WTC11 (cell line): ENCODE measurements at places on chromosomes 1 and 21. TPM values are rescaled to one million over a fixed set of nuclear protein-coding genes. Genes with fewer than 3 reads are reported as not detected.

GRCh38 chr1:51284487-51284954, 45.8 kb downstream of the TTC39A start:
- H3K27ac ChIP-seq, result no peak overlapping the region
- no peak for DNase-seq

DNA sequence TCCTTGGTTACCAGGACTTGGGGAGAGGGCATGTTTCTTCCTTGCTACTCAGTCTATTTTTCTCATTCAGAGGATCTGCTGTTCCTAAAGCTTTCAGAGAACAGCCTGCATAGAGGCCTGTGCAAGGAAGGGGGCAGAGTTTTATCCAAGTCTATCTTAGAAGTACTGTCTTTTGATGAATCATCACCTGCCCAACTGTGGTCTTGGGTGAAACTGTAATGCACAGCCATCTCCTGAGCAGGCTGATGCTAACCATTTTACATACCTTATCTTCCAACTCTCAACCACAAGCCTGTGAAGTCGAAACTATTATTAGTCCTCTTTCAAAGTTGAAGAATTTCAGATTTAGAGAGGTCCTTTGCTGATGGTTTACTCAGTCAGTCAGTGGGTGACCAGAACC, 368.0 kb downstream of the HHAT start:
- no peak for DNase-seq
- no peaks in the 10 kb centered on the region; the same call in 1 of the 2 replicates for H3K36me3 ChIP-seq
- no peaks in the 10 kb centered on the region for H3K4me1 ChIP-seq
- no peak overlapping the region for H3K4me3 ChIP-seq
- no peaks in the 10 kb centered on the region for H3K27me3 ChIP-seq
- H3K27ac ChIP-seq, result no peak overlapping the region

DNA sequence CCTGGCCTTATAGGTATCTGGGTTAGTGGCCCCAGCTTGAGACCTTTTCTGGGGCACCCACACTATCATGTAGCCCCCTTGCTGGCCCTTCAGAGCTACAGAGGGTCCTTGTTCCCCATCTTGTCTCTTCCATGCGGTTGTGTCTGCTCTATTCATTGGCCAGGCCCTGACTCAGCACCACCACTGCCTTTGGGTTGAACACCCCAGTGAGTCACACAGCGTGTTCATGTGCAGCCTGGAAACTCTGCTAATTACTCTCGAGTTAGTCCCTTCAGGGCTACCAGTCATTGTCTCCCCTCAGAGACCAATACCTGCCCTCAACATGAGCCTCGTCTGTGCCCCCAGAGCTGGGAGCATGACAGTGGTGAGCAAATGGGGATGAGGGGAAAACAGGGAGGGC, 28.2 kb upstream of the IKBKE start:
- H3K27me3 ChIP-seq, result no peaks in the 10 kb centered on the region
- no peaks in the 10 kb centered on the region for H3K4me1 ChIP-seq
- H3K27ac ChIP-seq, result no peak overlapping the region
- H3K36me3 ChIP-seq, result peaks cover 48% of the 10 kb centered on the region
- no peak for DNase-seq

DNA sequence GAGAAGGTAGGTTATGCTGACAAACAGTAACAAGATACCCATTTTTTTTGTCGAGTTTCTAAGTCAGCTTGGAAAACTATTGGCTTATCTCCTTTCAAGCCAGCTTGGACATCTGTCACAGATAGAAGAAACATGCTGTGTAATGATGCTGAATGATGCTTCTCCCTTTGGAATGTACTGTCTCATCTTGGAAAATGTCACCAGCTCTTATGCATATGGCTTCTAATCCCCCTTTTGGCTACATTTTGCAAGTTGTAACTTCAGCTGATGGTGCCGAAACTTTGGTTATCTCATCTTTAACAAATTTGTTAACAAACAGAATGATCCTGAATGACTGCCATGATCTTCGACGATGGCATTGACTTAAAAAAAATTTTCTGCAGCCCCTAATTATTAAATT, 68.8 kb upstream of the ST6GALNAC3 start:
- H3K4me1 ChIP-seq, result no peaks in the 10 kb centered on the region
- H3K4me3 ChIP-seq, result no peak overlapping the region
- no peak for DNase-seq
- no peaks in the 10 kb centered on the region for H3K36me3 ChIP-seq

DNA sequence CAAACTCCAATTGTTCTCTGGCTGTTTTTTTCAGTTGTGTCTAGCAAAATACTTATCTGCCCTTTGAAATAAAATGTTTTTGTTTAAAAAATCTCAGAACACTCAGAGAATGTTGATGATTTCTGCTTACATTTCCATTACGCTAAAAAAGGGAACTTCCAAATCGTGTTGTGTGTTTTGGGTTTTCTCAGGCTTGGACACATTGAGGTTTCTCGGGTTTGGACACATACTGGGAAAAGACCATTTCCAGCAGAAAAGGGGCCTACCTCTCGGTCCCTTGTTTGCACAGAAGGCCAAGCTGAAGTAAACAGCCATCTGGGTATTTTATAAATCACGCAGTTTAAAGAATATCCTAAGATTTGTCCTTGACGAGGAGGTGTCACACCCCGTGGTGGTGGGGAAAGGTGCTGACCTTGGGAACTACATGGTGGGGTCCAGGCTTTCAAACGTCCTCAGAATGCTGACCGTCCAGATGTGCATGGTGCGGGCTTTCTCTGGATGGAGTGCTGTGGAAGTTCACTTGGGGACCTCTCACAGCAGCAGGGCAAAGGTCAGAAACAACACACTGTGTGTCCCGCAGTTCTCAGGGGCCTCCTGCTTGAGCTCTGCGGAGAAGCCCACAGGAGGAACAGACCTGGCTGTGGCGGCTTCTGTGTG, 67.8 kb downstream of the SLC37A1 start:
- no peak for DNase-seq
- H3K36me3 ChIP-seq, result peaks cover 16% of the 10 kb centered on the region
- no peak overlapping the region for H3K4me3 ChIP-seq
- H3K4me1 ChIP-seq, result no peaks in the 10 kb centered on the region
- no peaks in the 10 kb centered on the region for H3K27me3 ChIP-seq
- H3K27ac ChIP-seq, result no peak overlapping the region

CFAP74 gene
- 0.34 to 0.39 TPM (median 0.35 TPM) in 3 replicates for total RNA-seq

- H3K36me3 ChIP-seq, result no peaks in the 10 kb centered on the region
- H3K4me3 ChIP-seq, result no peak overlapping the region
- 0 out of 2 replicates have a peak, but pooled peaks cover 3% of the 10 kb centered on the region for H3K4me1 ChIP-seq
- DNase-seq, result no peak
- H3K27me3 ChIP-seq, result no peaks in the 10 kb centered on the region; the same call in 1 of the 2 replicates
Measured at GRCh38 chr1:74053407-74053806, 144.6 kb downstream of the LRRIQ3 start.

DNA sequence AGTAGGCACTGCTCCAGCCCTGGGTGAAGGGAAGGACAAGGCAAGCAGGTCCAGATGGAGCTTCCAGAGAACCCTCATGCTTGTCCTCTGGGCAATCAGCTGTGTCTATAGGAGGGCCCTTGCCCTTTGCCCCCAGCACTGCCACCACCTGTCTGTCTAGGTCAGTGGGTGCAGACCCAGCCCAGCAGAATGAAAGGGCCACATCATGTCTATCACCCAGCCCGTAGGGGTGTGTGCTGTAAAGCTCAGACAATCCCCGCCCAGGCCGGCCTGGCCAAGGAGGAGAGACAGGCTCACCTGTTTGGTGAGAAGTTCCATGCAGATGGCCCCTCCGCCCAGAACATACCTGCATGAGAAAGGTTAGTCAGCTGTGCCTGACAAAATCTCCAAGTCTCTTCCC, 7.0 kb downstream of the UBE2Q1 start:
- no peak for DNase-seq
- H3K36me3 ChIP-seq, result peaks cover 74% of the 10 kb centered on the region
- H3K4me1 ChIP-seq, result peaks cover 7% of the 10 kb centered on the region
- H3K27ac ChIP-seq, result no peak overlapping the region
- H3K27me3 ChIP-seq, result no peaks in the 10 kb centered on the region

- H3K4me1 ChIP-seq, result peaks cover 49% of the 10 kb centered on the region
- no peak for DNase-seq
- H3K27me3 ChIP-seq, result no peaks in the 10 kb centered on the region
- no peak overlapping the region for H3K4me3 ChIP-seq
- H3K36me3 ChIP-seq, result peaks cover 18% of the 10 kb centered on the region
Measured at GRCh38 chr21:31162079-31162699, 123.9 kb upstream of the KRTAP19-8 start.

GRCh38 chr1:15963363-15963967, 12.4 kb downstream of the ZBTB17 start:
- H3K4me1 ChIP-seq, result peaks cover 25% of the 10 kb centered on the region
- no peak for DNase-seq
- H3K27ac ChIP-seq, result peak overlapping the region; percentile 57; the same call in 1 of the 2 replicates
- no peak overlapping the region for H3K4me3 ChIP-seq
- H3K36me3 ChIP-seq, result peaks cover 7% of the 10 kb centered on the region
- no peaks in the 10 kb centered on the region for H3K27me3 ChIP-seq

- peaks cover 19% of the 10 kb centered on the region for H3K36me3 ChIP-seq
- DNase-seq, result no peak
- H3K4me3 ChIP-seq, result no peak overlapping the region
- no peak overlapping the region for H3K27ac ChIP-seq
Measured at GRCh38 chr1:93630168-93630567, 51.5 kb downstream of the BCAR3 start.

IVNS1ABP gene
- total RNA-seq, result 141 to 159 TPM (median 141 TPM) in 3 replicates

DNA sequence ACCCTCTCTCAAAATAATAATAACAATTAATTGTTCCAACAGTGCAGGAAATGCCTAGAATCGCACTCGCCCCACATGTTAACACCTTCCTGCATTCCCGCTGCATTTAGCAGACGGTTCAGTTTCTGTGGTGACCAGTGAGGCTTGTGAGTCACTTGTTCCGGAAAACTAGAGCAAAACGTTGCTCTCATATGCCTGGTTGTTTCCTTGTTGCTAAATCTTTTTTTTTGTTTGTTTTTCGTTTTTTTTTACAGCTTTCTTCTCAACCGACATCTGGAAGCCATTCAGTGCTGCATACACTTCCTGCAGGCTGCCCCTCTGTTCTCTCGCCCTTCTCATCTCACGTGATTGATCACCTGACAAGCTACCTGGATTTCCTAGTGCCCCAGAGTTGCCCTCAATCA, 56.9 kb upstream of the TMPRSS2 start:
- H3K27me3 ChIP-seq, result no peaks in the 10 kb centered on the region; the same call in 1 of the 2 replicates
- no peak overlapping the region for H3K27ac ChIP-seq
- H3K4me1 ChIP-seq, result no peaks in the 10 kb centered on the region
- no peak for DNase-seq

DNA sequence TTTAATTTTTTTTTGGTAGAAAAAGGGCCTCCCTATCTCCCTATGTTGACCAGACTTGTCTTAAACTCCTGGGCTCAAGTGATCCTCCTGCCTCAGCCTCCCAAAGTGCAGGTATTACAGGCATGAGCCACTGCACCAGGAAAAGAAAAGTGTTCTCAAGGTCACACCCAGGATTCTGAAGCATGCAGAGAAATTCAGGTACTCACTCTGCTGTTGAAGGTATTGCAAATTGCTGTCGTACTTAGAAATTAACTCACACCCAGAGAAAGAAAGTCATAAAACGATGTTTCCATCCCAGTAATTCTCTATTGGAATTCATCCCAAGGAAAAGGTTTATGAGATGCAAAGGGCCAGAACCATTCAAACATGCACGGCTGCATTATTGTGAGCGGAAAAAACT, 73.7 kb downstream of the DHRS3 start:
- no peak overlapping the region; the same call in 1 of the 2 replicates for H3K27ac ChIP-seq
- no peak overlapping the region for H3K4me3 ChIP-seq
- H3K36me3 ChIP-seq, result no peaks in the 10 kb centered on the region

SPATA21 gene
- total RNA-seq, result 0.07 to 0.41 TPM in 2 of 3 replicates, not detected in the other

DNA sequence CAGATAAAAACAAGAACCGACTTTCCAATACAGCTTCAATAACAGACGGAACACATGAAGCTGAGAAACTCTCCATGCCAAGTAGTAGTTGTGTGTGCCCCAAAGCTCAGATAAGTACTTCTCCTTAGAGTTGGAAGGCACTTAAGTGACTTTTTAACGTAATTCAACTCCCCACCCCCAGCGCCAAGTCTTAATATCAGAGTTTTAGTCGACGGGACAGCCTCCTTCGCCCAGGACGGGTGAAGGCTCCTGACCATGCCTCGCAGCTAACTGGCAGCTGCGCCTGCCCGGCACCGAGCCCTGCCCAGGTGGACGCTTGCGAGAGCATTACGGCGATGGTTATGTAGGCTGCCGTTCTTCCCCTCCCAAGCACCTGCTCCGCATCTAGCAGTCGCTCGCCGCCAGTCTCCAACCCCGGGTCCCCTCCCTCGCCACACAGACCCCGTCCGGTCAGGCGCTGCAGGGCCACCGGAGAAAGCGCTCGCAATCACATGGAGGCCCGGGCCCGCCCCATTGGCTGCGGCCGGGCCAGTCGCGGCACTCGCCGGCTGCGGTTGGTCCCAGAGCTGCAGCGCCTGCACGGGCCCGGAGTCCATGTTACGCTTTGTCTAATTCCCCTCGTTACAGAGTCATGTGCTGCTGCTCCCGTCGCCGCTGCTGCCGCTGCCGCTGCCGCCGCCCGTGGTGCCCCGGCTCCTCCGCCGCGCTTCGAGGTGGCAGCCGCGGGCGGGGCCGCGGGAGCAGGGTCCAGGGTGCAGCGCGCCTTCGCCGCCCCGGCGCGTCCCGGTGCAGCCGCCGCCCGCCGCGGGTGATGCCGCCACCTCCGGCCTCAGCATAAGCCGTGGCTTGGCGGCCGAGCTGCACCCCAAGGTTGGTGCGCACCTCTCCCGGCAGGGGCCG, at the start of gene LRRC8D:
Gene LRRC8D, plus strand, starts transcription at position 611 of the 900 bp plus-strand sequence. CDS start 112,037 bp downstream, outside the sequence.
- peak within 1 kb of the TSS; percentile 97 for H3K27ac ChIP-seq
- H3K27me3 ChIP-seq, result peaks cover 6% of the 10 kb centered on the region
- H3K4me1 ChIP-seq, result peaks cover 42% of the 10 kb centered on the region
- H3K36me3 ChIP-seq, result peaks cover 10% of the 10 kb centered on the region; the same call in 1 of the 2 replicates
- peak within 1 kb of the TSS; percentile 90 for H3K4me3 ChIP-seq
- DNase-seq, result peak; percentile 90

DNA sequence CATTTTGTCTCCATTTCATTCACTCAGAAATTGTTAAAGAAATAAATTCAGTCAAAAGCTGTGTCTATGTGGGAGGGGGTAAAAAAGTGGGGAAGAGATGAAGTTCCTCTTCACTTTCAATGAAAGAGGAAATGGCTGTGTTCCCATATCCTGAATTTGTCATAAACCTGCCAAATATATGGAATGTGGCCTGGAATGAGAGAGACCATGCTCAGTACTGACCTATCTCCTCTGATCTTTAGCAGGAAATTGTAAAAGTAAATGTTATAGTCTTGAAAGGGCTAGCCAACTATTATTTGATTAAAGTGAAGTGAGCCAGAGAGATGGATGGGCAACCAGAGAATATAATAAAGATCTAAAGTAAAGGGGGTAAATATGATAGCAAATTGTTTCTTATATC, 130.3 kb upstream of the C21orf91 start:
- peaks cover 12% of the 10 kb centered on the region for H3K36me3 ChIP-seq
- no peaks in the 10 kb centered on the region for H3K27me3 ChIP-seq
- H3K4me3 ChIP-seq, result no peak overlapping the region
- no peaks in the 10 kb centered on the region for H3K4me1 ChIP-seq
- DNase-seq, result no peak
